ENCODE measurements at places on chromosomes 6 and 20.

DNA sequence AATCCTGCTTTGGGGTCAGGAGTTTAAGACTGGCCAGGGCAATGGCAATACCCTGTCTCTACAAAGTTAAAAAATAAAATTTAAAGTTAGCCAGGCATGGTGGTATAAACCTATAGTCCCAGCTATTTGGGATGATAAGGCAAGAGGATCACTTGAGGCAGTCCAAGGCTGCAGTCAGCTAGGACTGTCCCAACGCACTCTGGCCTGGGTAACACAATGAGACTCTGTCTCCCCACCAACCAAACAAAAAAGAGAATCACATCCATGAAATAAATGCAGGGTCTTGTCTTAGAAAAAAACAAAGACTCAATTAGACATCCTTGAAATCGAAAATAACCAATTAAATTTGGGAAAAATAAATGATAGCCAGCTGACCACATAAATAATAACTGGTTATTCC lies 88.9 kb downstream of the PHIP start:
- DNase-seq, result no peak

GRCh38 chr6:104837158-104837557 lies 22.6 kb downstream of the HACE1 start:
- DNase-seq, result no peak

DNA sequence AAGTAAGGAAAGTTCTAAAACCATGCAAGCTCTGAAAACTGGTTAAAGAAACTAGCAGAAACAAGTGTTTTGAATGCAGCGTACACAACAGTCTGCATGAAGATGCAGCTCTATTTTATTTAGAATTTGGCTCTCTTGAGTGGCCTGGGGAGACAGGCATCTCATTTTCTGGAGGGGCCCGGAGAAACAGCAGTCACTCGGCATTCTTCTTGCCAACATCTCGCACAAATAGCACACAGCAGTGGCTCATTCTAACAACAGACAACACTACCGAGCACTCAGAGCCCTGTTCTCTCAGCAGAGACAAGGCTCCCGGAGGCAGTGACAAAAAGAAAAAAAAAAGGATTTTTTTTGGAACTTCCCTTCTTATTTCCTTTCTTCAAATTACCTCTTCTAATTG lies 108.5 kb upstream of the STMND1 start:
- DNase-seq, result no peak

DNA sequence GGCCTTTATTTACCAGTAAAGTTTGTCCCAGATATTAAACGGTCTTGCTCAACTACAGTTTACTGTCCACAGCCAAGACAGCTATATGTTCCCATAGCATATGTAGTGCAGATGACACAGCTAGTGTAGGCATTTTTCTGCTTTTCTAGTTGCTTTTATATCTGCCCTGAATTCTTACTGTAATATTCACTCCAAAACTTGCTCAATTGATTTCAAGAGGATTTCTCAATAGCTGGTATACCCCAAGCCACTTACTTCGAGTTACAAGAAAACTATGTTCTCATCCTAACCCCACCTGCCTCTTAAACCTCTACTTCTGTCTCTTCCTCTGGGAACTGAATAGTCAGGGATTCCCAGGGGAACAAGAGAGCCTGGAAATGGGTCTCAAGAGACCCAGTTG lies 18.9 kb upstream of the ROS1 start:
- DNase-seq, result peak; percentile 91

DNA sequence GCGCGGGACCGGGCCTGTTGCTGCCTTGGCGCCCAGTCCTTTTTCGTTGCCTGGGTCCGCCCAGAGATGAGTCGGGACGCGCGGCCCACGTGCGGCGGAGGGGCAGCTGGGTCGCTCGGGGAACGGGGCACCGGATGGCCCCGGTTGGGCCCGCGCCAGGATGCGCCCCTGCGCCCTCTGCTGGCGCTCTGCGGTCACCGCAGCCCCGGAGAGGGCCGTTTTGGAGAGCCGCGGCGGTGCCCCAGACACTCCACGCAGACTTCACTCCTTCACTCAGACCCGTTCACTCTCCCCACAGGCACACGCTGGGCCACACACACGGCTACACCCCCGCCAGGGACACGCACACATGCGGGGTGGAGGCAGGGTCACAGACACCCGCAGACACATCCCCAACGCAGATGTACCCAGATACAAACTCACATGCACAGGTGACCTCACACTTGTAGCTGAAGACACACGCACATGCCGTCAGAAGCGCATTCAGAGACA lies 38.8 kb downstream of the SRC start:
- peak; percentile 56 for DNase-seq

DNA sequence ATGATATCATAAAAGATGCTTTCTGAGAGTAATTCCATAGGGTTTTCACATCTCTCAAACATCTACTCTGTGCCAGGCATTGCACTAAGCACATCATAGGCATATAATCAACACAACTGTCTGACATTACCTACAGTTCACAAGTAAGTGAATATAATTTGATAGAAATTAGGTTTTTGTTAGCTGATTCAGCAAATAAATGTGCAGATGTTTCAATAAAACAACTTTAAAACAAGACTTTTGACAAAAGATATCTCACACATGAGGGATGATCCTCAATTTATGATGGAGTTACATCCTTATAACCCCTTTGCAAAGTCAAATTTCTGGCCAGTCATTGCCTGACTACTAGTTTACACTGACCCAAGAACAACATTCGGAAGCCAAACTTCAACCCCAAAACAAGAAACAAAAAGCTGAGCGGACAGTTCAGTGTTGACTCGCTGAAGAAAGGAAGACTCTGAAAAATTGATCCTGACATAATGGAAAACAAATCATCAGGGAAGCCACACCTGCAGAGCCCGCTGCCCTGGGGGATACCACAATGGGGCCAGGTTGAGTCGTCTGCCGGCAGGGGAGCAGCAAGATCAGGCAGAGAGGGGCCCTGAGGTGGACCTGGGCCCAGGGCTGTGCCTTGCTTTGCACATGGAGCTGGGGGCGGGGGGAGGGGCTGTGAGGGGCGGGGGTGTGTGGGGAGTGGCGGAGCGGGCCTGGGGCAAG lies 739.2 kb upstream of the GJE1 start:
- DNase-seq, result no peak

DNA sequence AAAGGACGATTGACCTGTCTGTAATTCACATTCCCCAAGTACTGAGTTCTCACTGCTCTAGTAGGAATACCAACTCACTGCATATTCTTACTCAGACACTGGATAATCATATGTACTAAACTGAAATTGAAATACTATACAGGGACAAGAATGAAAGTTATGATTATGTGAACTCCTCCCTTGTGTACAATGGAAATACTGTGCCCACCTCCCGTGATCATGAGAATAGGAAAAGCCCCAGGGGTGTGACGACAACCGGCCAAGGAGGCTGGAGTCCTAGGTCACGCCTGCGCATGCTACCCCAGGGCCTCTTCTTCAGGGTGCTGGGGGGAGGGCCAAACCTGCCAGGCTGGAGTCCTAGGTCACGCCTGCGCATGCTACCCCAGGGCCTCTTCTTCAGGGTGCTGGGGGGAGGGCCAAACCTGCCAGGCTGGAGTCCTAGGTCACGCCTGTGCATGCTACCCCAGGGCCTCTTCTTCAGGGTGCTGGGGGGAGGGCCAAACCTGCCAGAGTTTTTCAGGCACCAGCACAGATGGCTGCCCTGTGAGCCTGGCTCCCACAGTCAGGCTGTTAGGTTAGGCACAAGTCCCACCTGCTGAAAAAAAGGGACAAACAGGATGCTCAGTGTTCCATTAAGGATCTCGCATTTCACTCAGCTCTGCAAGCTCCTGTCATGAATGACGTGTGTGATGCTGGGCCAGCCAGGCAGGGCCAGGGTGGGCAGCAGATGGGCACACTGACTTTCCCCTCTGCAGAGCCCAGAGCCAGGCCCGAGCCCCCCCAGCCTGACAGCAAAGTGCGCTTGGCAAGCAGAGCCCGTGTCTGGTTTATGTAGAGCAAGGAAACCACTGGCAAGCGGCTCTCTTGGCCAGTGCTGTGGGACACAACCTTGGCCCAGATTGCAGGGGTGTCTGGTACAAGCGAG lies 107.7 kb downstream of the FOXF2 start:
- DNase-seq, result no peak

DNA sequence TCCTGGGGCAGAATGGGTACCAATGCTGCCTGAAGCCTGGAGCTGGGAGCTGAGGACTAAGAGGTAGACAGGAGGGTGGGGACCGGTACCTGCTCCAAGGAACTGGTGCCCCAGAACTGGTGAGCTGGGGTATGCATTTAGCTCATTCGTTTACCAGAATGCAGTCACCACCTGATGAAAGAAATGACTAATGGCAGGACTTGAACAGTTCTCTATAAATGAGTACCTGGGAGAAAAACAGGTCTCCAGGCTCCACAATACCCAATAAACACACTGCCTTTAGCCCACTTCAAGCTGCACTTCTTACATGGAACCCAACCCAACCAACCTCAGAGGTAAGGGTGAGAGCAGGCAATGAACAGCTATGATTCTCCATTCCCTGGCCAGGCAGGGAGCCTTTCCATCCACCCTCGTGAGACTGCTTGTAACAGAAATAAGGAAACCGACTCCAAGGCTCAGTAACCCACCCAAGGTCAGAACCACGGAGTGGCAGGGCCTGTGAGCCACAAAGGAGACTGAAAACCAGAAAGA lies 15.4 kb downstream of the FKBP1A start:
- no peak for DNase-seq

DNA sequence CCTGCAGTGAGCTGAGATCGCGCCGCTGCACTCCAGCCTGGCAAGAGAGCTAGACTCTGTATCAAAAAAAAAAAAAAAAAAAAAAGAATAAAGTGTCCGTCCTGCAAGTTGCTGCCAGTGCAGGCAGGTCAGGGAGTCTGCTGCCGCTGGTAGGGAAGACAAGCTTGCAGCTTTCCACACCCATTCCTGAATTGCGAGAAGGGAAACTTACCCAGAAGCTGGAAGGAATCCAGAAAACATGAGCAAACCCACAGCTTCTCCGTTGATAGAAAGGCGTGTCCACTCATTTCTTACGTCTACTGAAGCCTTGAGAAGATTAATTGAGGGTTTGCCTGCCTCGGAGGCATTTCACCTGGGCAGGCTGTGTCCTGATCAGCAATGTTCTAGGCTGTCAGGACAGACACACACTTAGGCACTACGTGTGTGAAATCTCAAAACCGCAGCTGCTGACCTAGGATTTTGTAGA lies 61.6 kb upstream of the DSP start:
- peak; percentile 79 for DNase-seq

GRCh38 chr6:8558953-8559352 lies 123.6 kb upstream of the SLC35B3 start:
- no peak for DNase-seq
